ENCODE measurements at places on chromosomes 4 and X. TPM values are rescaled to one million over a fixed set of nuclear protein-coding genes. Genes with fewer than 3 reads are reported as not detected.

Gene TMEM255A
- not detected for polyA plus RNA-seq

DNA sequence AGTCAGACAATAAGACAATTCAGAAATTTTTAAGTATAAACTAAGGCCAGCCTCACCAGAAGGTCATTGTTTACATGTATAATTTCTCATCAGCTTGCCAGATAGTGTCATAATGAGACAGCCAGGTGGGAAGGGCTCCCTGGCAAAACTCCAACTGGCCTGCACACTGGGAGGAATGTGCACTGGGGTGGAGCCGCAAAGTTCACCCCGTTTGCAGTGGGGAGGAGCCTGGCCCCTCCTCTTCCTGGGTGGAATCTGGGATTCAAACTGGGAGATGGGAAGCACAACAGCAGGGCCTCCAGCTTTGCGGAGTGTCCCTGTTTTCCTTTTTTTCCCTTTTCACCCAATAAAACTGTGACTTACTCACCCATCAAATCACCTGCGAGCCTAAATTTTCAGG is 329.9 kb downstream of the SMARCA1 start:
- no peak for DNase-seq

DNA sequence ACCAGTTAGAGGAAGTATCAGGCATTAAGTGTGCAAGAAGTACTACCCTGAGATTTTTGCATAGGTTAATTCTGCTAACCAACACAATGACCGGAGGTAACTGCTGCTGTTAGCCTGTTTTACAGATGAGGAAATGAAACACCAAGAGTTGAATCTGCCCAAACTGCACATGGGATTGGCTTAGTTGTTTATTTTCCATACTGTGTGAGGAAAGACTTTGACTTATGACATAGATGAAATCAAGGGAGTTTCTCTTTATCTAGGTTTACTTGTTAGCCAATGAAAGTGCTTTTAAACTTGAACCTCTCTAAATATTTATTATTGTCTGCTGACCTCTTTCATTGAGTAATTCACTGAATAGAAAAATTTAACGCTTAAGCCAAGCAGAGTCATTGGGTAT is 10.3 kb downstream of the GUCY1B1 start:
- DNase-seq: peak; percentile 73

DNA sequence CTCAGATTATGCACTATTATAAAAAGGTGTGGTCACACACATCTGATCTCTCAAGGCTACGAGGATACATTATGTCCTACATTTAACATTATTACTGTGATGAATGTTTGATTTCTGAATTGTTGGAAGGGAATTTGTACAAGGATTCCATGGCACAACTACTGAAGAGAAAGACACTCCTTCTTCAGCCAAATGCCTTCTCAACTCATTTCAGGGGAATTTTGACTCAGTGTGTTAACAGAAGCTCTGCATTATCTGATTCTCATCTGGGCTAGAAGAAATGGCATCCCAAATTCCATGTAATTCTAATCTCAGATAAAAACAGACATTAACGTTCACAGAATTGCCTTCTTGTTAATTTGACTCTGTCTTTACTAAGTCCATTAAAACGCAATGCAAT is 477.7 kb downstream of the PDGFC start:
- DNase-seq: peak; percentile 16

- peak; percentile 92 for DNase-seq
Measured at GRCh38 chr4:148795156-148795864, 353.1 kb upstream of the NR3C2 start.

Data from IMR-90 (cell line).